Stimulated activated CD8-positive, alpha-beta memory T cell treated with anti-CD3 and anti-CD28 coated beads, Interleukin-4, amount 100 ng/mL, for 24 hours (primary cell): ENCODE measurements at places on chromosomes 12 and 14.

GRCh38 chr12:54765652-54766051 is 88.7 kb upstream of the MUCL1 start:
- DNase-seq = no peak

GRCh38 chr12:53006810-53007309 is 604 bp downstream of the EIF4B start:
- peak; percentile 78 for DNase-seq

DNA sequence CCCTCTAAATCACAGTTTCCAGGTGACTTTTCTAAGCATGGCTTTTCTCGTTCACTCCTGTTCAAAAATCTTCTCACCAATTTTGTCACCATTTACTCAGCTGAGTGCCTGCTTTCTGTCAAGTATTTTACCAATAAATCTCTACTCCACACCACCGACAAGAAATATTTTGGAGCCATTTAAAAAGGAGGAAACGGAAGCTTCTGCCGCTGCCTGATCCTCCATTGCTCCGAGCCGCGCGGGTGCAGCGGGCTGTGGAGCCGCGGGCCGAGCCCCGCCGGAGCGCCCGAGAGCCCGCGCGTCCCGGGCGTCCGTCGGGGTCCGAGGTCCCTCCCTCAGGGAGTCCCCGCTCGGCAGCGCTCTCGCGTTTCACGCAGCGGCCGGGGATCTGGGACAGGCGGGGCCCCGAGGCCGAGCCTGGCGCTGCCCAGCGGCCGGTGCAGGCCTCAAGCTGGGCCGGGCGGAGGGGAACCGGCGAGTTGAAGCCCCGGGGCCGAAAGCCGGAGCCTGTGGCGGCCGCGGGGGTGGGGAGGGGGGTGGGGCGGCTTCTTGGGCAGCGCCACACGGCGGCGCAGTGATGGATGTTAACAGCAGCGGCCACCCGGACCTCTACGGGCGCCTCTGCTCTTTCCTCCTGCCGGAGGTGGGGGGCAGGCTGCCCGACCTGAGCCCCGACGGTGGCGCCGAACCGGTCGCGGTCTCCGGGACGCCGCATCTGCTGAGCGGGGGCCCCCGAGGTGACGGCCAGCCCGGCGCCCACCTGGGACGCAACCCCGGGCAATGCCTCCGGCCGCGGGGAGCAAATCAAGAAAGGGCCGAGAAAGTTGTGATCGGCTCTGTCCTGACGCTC is 1.1 kb upstream of the HEBP1 start:
- no peak for DNase-seq

DNA sequence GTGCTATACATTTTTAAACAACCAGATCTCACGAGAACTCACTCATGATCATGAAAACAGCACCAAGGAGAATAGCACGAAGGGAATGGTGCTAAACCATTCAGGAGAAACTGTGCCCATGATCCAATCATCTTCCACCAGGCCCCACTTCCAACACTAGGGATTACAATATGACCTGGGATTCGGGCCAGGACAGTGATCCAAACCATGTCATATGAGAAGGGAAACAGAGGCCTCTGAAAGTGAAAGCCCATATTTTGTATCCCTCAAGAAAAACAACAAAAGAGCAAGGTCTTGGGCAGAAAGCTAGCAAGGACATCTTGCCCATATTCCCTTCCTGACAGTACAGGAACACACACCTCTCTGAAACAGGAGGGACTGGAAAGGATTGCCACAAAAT is 163.9 kb upstream of the VASH1 start:
- DNase-seq = no peak

DNA sequence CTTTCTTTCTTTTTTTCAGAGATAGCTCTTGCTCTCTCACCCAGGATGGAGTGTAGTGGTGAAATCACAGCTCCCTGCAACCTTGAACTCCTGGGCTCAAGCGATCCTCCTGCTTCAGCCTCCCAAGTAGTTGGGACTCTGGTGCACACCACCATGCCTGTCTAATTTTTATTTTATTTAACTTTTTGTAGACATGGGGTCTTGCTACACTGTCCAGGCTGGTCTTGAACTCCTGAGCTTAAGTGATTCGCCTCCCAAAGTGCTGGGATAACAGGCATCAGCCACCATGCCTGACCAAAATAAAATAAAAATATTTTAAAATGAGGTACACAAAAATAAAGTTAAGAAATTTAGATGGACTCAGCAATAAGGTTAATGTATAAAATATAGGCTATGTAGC is 5.1 kb upstream of the LEMD3 start:
- DNase-seq = no peak

DNA sequence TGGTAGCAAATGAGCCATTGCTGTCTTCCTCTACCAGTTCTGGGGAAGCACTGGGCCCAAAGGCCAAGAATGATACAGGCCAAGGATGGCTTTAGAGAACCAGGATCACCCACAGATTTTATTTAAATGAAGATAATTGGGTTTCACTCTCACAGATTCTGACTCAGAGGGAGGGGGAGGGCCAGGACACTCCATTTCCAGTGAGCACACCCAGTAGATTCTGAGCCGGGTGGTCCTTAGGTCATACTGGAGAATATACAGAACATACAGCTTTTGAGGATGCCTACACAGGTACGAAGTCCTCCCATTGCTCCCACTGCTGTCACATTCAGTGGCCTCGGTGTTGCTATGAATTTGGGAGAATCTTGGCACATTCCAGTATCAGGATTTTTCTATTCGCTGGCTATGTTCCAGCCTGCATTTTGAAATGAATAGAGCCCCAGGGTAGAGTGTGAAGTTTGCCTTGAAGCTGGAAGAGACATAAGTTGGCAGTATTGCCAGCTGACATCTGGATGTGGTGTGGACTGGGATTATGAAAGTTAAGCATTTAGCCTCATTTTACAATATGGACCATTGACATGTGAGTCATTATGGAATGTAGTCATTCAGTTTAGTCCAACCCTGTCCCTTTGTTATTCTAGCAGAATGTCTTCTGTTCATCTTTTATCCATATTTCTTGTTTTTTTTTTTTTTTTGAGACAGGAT is 45.8 kb upstream of the POC1B start:
- DNase-seq = no peak

GRCh38 chr14:39275395-39275794 is 41.7 kb downstream of the MIA2 start:
- DNase-seq = no peak

DNA sequence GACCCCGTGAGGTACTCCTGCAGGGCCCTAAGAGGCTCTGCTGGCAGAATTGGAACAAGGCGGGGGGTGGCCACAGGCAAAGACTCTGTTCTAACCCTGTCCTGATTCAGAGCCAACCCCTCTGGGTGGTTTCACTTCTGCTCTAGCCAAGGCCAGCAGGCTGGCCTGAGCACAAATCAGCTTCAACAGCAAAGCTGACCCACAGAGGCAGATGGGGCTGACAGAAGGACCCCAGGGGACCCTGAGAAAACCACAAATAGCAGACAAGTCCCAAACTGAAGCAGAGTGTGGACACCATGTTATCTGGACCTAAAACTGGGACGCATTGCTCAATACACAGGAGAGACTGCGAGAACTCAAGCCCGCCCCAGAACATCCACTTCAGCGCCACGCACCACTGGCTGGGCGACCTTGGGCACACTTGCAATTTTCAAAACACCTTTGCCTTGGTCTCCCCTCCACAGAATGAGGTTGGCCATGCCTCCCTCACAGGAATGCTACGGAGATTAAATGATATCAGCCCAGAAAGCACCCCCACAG is 76.4 kb upstream of the DICER1 start:
- DNase-seq = no peak

DNA sequence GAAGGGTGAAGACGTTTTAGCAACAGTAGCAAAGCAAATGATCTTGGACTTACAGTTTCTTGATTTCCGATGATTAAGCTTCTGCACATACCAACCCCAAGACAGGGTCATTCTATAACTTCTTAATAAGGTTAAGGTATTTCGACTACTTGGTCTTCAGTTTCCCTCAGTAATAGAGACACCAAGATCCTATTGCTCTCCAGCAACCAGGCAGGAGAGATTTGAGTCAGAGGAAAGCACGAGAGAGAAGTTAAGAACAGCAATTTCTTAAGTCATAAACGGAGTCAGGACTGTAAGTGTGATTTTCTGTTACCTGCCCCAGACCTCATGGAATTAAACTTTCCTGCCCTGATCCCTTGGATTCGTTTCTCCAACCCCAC is 215.6 kb downstream of the TTC8 start:
- DNase-seq = no peak

GRCh38 chr12:105417732-105418131 is 87.2 kb downstream of the C12orf75 start:
- DNase-seq = no peak

- no peak for DNase-seq
Measured at GRCh38 chr12:122876731-122877130, 19.2 kb downstream of the VPS37B start.

- no peak for DNase-seq
Measured at GRCh38 chr14:33642691-33643244, 308.1 kb downstream of the EGLN3 start.

DNA sequence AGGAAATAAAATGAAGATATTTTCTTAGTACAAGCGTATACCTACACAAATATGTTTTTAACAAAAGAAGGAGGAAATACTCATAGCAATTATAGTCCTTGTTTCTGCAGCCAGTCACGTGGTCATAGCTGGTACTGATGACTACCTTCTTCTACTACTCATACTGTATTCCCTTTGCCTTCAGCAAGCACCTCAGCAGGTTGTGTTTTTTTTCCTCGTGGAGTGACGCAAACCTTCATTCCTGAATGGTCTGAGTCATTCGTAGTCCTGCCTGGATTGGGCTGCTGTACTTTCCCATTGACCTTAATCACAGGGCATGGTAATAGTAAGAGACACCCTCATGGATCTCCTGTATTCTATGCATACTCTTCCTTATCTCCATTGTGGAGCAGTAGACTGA is 25.7 kb upstream of the SLC16A7 start:
- DNase-seq = no peak
